Right forelimb (tissue), 1 donor: ENCODE measurements at places on chromosomes 5 and 9.
A peak's percentile ranks its signal among the peaks of the same experiment; 100 is the strongest.

- peak; percentile 55 for DNase-seq
These were observed 28.1 kb upstream of the OBP2B start for GRCh38 chr9:133237035-133237731.

DNA sequence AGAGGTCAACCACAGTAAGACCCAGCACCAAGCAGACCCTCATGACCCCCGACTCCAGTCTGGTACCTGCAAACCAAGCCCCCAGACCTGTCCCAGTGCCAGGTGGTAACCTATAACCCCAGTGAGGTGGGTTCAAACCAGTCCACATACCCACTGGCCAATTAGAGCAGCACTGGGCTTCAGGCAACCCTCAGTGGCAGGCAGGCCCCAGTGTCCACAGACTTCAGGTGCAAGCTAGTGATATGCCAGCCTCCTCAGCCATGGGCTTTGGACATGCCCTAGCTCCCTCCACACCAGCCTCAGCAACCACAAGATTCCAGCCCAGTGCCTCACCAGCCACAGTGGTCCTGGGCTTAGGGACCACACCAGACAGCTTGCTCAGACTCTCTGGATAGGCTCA is 276.6 kb downstream of the DTWD2 start:
- DNase-seq: no peak

DNA sequence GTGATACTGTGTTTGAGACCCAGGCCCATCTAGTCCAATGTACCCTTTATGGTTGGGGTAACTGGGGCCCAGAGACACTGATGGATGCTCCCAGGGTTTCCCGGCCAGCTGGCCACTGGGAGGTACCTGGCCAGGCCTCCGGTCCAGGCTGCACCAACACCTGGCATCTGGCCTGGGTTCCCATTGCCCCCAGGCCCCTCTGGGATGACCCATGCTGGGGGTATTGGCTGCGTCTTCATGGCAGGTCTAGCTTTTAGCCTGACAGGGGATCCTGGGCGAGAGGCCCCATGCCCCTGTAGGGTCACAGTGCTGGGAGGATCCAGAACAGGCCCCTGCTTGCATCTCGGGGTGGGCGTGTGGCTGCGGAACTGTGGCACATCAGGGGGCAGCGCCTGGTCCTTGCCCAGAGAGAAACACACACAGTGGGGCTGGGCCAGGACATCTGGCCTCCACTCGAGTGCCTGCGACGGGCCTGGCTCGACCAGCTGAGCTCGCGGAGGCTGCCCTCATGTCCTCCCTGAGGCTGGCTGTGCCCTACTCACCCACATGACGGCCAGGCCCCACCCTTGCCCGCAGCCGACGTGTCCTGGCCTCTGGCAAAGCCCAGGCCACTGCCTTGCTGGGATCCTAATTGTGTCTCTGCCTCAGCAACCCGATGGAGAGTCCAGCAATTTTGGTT is 21.5 kb upstream of the COL5A1 start:
- DNase-seq: peak; percentile 43

DNA sequence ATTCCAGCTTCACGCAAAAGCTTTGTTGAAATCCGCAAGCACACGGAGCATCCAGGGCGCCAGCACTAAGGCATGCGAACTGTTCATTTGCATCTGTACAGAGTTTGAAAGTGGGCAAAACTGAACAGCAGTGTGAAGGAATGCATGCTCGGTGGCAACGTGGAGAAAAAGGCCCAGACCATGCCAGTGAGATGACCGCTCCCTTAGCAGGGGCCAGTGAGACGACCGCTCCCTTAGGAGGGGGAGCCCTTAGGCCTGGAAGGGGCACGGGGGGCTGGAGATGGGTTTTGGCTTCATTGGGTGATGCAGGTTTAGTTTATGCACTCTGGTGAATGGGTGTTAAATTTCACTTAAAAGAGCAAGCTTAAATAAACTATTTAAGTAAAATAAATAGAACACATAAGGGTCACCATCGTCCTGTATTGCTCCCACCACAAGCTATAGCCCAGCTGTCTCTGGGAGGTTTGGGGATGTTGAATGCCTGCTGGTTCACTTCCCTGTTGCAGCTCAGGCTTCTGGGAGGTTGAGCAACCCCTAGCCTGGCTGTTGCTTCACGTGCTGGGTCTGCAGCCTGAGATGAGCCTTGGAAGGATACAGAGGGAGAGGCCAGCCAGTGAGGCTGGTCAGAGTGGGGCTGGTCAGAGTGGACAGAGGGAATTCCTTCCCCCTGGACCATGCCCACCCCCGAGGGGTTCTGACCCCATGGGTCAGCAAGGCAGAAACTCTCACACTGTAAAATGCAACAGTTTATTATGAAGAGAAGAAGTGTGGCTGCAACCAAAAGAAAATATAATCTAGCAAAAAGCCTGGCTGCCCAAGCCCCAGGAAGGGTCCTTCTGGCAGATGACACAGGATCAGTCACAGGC is 4.6 kb upstream of the FCN1 start:
- DNase-seq: peak; percentile 37

DNA sequence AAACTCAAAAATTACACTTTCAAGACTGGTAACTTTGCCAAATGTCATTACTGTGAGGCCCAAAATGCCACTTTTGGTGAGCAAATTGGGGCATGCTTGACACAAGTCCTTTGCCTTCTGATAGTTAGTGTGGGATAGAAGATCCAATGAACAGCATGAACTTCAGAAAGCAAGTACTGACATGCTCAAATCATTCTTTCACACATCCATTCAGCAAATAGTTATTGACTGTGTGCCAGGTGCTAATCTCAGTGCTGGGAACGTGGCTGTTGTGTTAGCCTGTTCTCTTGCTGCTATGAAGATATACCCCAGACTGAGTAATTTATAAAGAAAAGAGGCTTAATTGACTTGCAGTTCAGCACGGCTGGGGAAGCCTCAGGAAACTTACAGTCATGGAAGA is 247.0 kb downstream of the CHSY3 start:
- DNase-seq: no peak

GRCh38 chr9:89786655-89787054 is 181.8 kb downstream of the GADD45G start:
- DNase-seq: peak; percentile 68

DNA sequence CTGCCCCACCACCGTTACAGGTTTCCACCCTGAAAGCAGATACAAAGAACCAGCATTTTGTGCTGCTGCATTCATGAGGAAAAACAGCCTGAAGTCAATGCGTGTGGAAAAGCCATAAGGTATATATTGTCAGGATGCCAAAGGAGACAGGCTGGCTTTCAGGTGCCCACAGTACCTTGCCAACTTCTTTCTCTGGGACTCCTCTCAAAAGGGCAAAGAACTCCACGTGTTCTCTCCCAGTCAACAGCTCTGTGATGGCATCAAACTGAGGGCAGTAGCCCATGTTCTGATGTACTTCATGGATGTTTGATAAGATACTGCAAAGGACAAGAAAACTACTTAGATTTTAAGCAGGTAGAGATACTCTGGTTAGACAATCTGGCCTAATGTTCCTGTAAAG is 24.3 kb downstream of the NIPSNAP3B start:
- DNase-seq: no peak
